ENCODE measurements at places on chromosomes 16 and 17.

DNA sequence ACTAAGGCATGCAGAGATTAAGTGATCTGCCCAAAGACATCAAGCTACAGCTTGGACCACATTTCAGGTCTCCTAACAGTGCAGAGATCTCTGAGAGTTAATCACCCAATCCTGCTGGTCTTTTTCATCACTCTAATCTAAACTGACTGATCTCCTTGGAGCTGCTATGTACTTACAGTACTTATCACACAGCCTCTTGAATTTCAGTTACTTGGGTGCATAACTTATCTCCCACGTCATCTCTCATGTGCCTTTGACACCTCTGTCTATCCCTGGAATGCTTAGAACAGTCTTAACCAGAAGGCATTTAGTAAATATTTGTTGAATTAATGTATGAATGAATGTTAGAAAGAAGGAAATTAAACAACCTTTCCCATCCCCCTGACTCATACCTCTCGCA is 139.0 kb downstream of the SNX11 start:
- DNase-seq, result peak; percentile 50

DNA sequence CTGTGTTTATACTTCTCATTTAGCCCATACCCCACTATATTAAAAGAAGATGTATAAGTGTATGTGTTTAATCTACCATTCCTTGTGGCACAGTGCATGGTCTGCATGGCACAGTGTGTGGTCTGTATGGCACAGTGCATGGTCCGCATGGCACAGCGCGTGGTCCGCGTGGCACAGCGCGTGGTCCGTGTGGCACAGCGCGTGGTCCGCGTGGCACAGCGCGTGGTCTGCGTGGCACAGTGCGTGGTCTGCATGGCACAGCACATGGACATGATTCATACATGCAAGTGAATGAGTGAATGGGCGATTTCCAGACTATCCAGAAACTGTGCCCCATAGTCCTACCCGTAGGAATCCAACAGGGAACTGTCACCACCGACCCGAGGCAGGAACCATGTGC is 632.6 kb downstream of the MAF start:
- DNase-seq, result no peak

DNA sequence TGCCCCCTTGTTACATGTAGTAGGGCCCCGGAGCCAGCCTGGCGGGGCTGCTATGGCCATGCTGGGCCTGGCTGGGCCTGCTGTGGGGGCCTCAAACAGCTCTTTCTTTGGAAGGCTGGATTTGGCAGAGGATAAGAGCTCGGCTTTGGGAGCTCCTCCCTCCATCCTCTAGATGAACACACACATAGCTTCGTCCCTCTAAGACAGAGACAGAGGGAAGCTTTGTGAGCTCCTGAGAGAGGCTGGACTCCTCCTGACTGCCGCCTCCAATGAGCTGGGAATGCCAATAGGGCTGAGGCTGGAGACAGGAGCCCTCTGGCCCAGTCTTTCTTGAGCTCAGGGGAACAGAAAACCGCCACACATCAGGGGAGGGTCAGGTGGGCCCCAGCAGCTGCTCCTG is 37.3 kb upstream of the CDC42EP4 start:
- no peak for DNase-seq

DNA sequence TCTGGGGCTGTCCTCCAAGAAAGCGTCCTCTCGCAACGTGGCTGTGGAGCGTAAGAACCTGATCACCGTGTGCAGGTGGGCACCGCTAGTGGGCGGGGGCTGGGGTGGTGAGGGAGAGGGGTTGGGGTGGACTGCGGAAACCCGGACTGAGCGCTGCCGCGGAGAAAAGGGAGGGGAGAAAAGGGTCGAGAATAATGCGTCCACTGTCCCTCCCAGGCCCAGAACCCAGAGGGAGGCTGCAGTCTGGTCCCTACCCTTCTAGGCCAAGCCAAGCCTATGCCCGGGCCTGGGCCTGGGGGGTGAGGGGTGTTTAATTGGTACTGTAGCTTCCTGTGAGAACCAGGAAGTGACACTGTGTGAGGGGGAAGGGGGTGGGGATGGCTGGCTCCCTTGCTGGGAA is 464 bp downstream of the RUNDC3A start:
- DNase-seq, result no peak

DNA sequence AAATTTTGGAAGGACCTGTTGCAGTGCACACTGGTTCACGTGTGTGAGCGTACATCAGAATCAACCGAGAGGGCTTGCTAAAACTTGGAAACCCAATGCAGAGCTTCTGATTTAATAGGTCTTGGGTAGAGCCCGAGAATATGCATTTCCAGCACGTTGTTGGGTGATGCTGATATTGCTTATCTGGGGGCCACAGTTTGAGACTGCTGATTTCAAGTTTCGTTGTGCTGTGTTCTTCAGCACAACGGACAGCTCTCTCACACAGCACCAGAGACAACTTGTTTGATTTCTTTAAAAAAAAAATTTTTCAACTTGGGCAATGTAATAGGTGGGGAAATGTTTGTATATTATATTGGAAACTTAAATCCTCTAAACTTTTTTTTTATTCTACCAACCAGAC is 9.4 kb downstream of the OR4D2 start:
- DNase-seq, result peak; percentile 31

Measured in PC-3 (cell line).